Activated T-cell treated with anti-CD3 and anti-CD28 coated beads for 1 hour (primary cell): ENCODE measurements at places on chromosomes 6 and 20.

DNA sequence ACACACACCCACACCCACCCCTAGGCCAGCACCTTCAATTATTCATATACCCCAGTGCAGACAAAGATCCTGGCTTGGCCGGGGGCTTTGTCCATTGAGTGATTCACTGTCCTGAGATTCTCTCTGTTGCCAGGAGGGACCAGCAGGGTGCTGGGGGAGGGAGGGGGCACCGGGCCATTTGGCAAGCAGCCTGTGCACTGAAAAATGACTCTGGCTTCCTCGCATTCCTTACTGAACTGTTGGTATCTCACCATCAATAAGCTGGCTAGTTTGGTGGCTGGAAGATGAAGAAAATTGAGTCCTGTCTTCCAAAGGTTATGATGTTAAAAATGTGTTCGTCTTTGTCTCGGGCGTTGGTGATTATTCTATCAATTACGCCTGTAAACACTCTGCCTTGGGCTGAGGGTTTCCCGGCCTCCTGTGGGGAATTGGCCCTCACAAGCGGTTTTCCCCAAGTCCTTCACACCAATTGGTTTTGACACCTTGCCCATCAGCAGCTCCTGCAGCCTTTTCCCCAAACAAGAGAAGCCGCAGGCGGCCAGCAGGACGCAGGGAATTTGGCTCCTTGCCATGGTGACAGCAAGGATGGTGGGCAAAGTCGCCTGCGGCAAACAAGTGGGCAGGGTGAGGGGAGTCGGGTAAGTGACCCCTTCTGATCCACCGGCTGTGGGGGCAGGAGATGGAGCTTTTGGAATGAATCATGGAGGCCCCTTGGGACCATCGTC lies 4.9 kb downstream of the VSTM2L start:
- no peak for DNase-seq

GRCh38 chr6:42522036-42522435 lies 41.8 kb upstream of the UBR2 start:
- no peak for DNase-seq

DNA sequence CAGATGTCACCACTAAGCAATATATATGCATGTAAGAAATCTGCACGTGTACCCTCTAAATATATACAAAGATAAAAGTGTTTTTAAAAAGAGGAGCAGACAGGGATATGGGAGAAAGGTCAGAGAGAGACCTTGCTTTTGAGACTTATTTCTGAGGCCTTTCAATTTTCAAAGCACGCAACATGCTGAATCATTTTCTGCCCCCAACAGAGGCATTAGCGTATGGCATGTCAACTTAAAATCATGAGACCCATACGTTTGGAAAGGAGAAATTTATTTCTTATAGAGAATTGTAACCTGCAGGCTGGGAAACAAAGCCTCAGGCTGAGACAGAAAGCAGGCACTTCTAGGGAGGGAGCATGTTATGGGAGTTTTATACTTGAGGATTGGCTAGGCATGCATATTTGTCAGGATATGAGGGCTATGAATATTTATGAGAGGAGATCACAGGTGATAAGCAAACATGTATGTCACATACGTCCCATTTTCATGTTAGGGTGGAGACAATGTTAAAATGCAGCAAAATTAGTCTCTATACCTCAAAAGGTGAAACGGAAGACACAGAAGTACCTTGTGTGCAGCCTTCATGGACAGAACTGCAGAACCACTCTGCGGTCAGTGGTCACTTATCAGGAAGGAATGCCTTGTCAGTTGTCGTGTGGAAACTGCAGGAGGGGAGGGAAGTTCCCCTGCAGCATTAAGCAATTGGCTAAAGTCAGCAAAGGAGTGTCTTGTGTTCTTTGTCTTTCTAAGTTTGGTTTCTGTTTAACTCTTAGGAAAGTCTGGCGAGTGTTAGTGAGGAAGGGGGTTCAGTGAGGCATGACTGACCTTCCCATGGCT lies 6.3 kb upstream of the GABRR2 start:
- DNase-seq: no peak

GRCh38 chr20:29472606-29473005 lies 1784.9 kb upstream of the DEFB115 start:
- no peak for DNase-seq

- no peak for DNase-seq
Measured at GRCh38 chr20:25035921-25036320, 22.0 kb downstream of the ACSS1 start.
